ENCODE measurements at places on chromosomes 2 and 18.

GRCh38 chr2:153294199-153294786 lies 184.3 kb downstream of the RPRM start:
- ATAC-seq: no peak

GRCh38 chr2:58730764-58731487 lies 489.8 kb upstream of the FANCL start:
- ATAC-seq: no peak

- ATAC-seq: no peak
These were observed 41.5 kb downstream of the SUCLG1 start for GRCh38 chr2:84417453-84418145.

GRCh38 chr2:23924589-23925359 lies 2.1 kb downstream of the ATAD2B start:
- no peak for ATAC-seq

- ATAC-seq: no peak
These were observed 99.6 kb downstream of the DPP4 start for GRCh38 chr2:161974461-161974860.

GRCh38 chr2:36663851-36664695 lies 32.4 kb upstream of the VIT start:
- ATAC-seq: peak; percentile 70

GRCh38 chr2:8438996-8439395 lies 242.9 kb upstream of the ID2 start:
- ATAC-seq: no peak

DNA sequence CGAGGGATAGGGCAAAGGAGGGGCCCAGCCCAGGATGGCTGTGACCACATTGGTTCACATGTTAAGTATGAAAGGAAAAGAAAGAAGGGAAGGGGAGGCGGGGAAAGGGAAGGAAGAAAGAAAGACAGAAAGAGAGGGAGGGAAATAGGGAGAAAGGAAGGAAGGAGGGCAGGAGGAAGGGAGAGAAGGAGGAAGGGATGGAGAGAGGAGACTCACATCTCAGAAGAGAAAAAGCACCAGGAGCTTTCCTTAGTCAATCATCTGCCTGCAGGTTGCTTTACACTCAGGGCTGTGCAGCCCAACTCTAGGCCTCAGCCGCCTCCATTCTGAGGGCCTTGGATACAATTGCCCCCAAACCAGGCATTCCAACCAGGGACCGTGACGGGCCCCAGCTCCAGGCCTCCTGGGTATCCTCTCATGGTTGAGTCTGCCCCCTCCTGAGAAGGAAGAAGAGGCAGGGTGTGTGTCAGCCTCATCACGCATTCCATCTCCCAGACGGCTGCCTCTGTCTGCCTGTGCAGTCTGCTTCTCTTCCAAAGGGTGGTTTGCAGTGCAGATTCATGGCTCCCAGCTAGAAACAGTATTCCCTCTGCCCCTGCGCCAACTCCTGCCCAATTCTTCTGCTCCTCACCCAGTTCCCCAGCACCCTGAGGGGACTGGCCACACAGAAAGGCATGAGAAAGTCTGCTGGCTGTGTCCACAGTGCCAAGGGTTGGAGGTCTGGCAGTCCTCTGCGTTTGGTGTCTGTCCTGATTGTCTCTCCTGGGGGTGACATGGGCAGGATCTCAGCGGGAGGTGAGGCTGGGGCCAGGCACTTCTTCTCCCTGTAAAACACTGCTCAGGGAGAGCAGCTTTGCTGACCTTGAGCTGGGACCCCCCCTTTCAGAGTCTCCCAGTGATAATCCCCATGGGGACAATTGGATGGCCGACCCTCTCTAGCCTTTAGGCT lies 163.3 kb downstream of the SMAD7 start:
- ATAC-seq: no peak

DNA sequence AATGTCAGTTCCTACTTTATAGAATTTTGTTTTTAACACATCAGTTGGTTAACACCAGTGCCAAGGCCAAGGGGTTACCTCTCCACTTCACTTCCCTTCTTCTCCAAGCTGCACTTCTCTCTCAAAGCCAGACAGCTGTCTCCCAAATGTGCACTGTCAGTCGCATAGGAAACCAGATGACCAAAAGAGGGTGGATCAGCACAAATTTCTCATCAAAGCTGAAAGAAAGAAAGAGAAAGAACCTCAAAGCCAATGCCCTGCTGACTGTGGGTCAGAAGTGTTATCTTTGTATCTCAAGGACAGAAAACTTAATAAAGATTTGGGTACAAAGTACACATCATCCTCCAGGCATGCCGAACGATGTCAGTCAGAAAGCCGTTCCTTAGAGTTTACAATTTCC lies 32.2 kb downstream of the SPATS2L start:
- no peak for ATAC-seq

GRCh38 chr2:153575171-153575853 lies 96.8 kb upstream of the RPRM start:
- no peak for ATAC-seq

DNA sequence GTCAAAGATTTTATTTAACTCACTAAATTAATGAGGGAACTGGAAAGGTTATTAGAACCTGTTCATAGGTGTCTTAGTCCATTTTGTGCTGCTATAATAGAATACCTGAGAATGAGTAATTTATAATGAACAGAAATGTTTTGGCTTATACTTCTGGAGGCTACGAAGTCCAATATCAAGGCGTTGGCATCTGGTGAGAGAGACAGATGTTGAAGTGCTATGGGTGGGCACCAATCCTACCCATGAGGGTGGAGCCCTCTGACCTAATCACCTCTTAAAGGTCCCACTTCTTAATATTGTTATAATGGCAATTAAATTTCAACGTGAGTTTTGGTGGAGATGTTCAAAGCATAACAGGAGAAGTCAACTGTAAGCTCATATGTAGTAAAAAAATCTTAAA lies 5.1 kb downstream of the RPIA start:
- ATAC-seq: no peak

DNA sequence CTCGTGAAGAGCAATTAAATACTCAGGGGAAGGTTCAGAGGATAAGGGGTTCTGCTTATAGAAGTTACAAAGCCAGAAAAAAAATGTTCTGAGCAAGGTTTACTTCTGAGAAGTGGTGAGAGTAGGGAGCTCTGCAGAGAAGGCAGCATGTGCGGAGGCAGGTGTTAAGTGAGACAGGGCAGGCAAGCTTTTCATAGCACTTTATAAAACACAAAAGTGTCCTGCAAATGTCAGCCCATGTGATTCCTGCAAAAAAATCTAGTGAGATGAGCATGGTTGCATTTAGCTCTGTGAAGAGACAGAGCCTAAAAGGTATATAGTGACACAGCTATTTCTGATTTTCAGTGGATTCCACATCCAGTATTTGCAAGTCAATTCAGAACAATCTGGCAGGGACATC lies 223.8 kb upstream of the SYT4 start:
- no peak for ATAC-seq

DNA sequence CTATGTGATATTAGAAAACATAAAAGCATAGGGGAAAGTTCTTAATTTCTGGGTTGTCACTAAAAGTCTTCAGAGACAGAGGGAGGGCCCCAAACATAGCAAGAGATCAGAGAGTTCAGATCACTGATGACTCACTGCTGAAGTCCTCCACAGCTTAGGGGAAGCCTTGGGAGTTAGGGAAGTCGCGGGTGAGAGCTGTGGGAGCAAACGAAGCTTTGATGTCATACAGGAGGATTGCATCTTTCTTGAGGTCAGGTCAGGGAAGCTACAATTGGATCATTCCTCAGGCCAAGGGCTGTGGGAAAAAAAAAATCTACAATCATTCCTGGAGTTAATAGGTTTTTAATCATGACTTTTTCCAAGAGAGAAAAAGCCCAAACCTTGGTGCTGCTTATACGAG lies 96.2 kb downstream of the COPS8 start:
- ATAC-seq: peak; percentile 60

GRCh38 chr2:181995289-181995688 lies 9.6 kb downstream of the PPP1R1C start:
- no peak for ATAC-seq

DNA sequence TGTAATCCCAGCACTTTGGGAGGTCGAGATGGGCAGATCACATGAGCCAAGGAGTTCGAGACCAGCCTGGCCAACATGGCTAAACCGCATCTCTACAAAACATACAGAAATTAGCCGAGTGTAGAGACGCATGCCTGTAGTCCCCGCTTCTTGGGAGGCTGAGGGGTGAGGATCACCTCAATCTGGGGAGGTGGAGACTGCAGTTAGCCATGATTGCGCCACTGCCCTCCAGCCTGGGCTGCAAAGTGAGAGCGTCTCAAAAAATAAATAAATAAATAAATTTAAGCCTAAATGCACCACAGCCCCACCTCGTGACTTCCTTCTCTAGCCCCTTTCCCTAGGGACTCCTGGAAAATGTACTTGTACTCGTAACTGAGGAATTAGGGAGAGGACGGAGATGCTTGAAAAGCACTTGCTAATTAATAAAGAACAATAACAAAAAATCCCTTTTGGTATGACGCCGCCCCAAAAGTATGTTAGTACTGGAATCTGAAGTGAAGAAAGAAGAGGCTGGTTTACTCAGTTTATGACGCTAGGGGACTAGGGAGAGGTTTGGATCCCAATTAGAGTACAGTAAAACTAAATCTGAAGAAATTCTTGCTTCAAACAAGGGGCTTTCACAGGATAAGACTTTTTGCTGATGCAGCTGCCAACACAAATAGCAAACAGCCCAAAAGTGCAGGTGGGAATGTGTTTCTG lies 887 bp upstream of the ZNF396 start:
- no peak for ATAC-seq

- no peak for ATAC-seq
These were observed 273.2 kb downstream of the BCL2 start for GRCh38 chr18:63046375-63046774.

DNA sequence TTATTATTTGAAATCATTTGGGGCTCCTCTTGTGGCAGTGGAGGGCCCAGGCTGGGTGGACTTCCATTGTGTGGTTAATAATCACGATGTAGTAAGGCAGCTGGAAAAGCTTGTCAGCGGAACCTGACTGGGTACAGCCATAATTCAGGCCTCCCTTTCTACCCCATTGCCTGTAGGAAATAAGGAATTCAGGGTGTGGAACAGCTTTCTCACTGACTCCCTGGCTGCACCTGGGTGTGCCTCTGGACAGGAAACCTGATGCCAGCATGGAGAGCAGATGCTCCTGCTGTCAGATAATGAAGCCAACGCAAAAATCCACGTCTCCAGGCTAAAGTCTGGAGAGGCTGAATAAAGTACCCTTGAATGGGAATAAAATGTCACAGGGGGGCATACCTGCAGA lies 44.2 kb downstream of the LYPD6B start:
- ATAC-seq: no peak

DNA sequence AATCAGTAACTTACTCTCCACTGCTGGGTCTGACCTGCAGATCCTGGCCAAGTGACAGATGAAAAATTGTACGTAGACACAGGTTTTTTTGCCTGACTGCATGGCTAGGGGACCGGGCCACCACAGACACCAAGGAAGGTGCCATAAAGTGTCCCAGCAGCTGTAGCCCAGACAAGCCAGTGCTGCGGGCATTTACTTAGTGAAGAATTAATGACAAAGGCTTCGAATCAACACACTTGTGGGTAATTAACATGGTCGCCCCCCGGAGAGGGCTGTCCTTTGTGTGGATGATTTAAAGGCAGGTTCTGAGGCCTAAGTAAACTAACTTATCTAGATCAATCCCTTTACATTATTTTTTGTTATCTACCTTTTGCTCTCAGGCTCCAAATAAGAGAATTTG lies 1709.1 kb upstream of the LRRTM1 start:
- no peak for ATAC-seq

DNA sequence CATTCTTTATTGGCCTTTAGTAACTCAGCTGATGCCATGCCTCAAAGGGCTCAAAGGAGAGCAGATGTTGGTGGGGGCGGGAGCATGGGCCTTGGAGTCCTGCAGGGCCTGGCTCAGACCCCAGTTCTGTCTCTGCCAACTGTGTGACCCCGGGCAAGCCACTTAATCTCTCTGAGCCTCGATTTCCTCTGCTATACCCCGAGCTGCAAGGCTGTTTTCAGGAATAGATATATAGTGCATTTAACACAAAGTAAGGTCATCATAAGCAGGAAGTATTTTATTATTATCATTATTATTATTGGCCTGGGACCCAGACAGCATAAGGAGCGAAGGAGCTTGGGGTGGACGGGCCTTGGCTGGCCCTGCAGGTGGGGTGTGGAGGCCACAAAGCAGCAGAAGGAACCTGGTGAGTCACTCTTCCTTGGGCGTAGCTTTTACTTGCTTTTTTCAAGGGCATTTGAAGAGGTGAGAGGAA lies 162.7 kb downstream of the INHBB start:
- ATAC-seq: peak; percentile 44

GRCh38 chr2:233039846-233040530 lies 7.5 kb downstream of the NEU2 start:
- ATAC-seq: no peak

DNA sequence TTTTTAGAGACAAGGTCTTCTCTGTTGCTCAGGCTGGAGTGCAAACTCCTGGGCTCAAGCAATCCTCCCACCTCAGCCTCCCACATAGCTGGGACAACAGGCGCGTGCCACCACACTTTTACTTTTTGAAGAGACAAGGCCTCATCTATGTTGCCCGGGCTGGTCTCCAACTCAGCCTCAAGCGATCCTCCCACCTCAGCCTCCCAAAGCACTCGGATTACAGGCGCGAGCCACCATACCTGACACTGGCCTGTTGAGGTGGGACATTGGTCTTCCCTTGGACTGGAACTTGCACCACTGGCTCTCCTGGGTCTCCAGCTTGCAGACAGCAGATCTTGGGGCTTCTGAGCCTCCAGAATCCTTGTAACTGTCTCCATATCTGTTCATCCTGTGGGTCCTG lies 75.6 kb downstream of the NDUFA10 start:
- no peak for ATAC-seq

- no peak for ATAC-seq
These were observed 70.5 kb downstream of the PIK3C3 start for GRCh38 chr18:42025491-42025890.

DNA sequence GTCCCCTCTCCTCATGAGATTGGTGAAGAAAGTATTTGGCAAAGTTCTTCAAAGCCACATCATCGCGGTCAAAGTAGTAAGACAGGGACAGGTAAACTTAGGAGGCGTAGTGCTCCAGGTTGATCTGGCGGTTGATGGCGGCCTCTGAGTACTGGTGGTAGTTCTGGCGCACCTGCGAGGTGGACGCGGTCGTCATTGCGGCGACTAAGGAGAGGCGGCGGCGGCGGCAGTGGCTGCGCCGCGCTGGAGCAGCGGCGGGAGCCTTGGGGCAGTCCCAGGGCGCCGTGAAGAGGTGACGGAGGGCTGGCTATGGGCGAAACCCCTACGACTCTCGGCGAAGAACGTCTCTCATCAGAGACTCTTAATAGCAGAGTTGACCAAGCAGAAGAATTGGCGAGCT lies 107.2 kb upstream of the UBE2E3 start:
- no peak for ATAC-seq

DNA sequence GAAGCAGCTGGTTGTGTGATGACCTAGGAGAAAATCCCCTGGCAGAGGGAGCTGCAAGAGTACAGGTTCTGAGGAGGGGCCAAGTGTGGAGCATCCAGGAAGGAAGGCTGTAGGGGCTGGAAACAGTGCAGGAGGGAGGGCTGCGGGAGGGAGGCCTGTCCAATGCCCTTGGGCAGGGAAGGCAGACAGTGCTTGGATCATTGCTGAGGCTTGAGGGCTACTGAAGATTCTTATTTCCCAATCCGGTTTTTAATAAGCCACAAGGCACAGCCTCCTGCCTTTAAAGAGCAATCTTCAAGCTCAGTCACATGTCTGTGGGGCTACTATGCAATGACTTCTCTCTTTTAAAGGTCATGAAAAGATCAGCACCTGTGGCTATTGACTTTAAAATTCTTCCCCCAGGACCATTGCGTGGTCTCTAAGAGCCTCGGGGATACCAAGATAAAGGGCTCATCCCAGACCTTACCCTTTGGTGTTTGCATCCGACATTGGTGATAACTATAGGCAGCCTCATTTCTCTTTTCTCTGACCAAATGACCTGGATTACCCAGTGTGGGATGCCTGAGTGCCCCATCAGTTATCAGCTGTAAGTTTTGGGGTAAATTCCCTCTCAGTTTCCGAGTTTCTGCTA lies 149.6 kb downstream of the DOCK10 start:
- no peak for ATAC-seq

All from gastroesophageal sphincter (tissue), 4 donors.